ENCODE measurements at places on chromosomes 1 and 21. TPM values are rescaled to one million over a fixed set of nuclear protein-coding genes. Genes with fewer than 3 reads are reported as not detected.
A peak's percentile ranks its signal among the peaks of the same experiment; 100 is the strongest.

DNA sequence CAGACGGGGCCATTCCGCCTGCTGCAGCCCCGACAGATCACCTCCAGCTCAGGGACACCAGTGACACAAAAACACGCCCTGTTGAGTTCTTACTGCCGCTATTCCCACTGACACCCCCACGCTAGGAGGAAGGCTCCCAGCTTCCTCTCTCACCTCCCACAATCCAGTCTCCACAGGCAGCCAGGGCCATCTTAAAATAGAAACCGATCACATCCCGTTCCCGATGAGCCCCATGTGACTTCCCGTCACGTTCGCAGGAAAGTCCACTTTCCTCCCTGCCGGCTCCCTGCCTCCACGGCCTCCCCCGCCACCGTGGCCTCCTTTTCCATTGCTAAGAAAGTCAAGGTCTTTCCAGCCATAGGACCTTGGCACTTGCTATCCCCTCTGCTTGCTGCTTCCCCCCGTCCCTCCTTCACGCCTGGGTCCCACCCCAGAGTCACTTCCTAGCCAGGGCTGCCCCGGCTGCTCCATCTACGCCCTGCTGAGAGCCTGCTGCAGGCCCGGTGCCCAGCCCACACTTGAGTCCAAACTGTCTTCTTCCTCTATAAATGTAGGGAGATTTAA lies 24.0 kb upstream of the DDOST start:
- DNase-seq = no peak

DNA sequence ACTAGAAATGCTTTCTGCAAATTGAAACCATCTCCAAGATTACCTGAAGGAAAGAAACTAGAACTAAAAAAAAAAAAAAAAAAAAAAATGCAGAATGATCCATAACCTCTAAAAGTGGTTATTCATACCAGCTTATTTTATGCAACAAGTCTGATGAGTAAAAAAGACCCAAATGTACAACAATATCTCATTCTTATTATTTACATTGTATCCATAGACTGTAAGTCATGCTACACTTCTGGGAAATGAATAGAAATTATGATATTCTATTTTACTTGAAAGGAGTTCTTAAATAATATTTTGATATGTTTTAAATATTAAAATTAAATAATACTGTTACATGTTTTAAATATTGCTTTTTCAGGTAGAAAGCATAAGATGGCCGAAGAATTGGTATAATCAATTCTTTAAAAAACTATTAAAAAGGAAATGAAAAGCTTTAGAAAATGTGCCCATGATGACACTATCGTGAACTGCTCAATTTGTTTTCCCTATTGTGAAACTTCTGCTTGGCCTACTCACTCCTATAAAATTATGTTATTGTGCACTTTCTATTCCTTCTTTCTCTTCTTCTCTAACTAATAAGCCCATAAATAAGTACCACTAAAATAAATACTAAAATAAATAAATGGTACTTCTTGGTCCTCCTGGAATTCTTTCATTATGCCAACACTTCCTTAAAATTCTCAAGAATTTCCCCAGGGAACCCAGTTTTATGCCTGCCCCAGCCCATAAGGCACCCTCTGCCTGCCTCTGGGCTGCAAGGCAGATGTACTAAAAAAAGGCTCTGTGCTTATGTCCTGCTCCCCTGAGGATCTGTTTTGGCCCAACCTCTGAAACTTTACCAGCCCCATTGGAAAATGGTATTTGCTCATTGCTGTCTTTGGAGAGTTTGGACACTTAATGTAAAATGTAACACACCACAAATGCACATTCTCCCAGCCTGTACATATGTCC lies 18.1 kb downstream of the SAMSN1 start:
- DNase-seq = no peak

DNA sequence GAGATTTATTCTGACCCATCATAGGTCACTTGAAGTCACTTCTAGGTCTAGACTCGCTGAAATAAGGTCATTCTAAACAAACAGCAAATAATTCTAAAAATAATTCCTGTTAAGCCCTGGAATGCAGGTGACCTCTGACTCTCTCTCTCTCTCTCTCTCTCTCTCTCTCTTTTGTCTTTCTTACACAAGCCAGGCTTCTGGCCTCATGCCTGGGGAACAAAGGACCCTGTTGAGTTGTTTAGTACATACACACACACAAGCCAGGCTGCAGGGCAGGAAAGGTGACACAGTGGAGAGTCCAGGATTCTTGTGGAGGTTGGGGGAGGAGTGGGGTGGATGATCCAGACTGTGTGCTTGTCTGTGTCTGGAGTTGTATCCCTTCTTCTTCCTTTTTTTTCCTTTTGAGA lies 4.0 kb upstream of the MEX3A start:
- no peak for DNase-seq

DNA sequence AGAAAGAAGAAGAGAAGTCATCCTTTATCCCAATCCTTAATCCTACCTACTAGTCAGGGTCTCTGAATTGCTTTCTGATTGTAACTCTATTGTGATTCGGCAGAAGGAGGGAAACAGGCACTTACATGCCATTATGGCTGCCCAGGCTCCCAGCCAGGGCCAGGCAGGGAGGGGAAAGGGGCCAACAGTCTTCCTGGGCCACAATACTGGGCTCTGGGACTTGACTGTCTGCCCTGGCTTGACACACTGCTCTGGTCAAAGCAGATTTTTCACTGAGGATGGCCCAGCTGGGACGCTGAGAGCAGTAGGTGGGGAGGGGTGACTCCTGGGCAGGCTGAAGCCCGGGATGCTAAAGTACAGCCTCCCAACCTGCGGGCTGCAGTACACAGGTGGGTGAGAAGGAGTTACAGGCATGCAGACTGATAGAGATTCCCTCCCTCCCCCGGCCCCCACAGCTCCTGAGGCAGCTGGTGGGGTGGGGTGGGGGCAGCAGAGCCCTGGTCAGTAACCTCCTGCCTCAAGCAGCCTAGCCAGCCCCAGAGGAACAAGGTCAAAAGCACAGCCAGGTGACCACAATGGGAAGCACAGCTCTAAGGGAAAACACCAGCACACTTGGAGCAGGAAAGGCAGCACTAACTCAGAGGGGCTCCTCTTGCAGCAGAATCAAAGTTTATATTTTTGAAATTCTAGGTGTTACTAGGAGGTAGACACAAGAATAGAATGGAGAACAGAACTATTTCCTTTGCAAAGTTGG lies 25.3 kb downstream of the KCND3 start:
- no peak for DNase-seq

- peak; percentile 82 for DNase-seq
These were observed 738.4 kb downstream of the MATN1 start for GRCh38 chr1:29984862-29985605.

DNA sequence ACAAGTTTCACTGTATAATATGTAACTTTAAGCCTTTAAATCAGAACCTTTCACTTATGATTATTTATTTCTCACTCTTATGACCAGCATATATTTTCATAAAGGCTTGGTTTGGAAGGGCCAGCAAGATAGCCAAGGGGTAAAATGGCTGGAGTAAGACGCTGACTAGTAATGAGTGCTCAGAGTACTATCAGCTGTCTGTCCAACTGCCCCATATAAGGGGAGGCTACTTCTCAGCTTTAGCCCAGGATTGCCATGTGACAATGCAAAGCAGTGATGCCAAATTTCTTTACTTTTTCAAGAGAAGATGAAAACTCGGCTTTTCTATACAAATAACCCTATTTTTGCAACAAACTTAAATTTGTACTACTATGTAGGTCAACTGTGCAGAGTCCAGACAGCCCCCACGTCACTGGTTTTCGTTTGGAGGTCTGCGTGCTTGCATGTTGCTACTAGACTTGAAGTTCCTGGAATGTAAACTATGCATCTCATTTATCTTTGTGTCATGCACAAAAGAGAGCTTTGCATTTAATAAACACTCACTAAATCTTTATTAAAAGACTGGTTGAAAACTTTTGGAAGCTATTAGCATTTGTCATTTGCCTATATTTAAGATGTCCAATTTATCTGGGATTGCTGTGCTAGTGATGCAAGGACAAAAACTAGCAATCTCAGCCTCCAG lies 110.4 kb downstream of the TNFSF18 start:
- no peak for DNase-seq

The CHODL gene
- total RNA-seq = 4.8 TPM

The LRRC71 gene
- not detected for total RNA-seq

The POGZ gene
- 63.3 TPM for total RNA-seq

The SELL gene
- total RNA-seq = 0.69 TPM

The CFHR1 gene
- total RNA-seq = not detected

The ZNF683 gene
- not detected for total RNA-seq

Measured in esophagus muscularis mucosa (tissue), 4 donors.